ENCODE measurements at places on chromosomes 1 and 21.
A peak's percentile ranks its signal among the peaks of the same experiment; 100 is the strongest.

- DNase-seq: no peak
These were observed 41.0 kb upstream of the USP25 start for GRCh38 chr21:15688809-15689208.

DNA sequence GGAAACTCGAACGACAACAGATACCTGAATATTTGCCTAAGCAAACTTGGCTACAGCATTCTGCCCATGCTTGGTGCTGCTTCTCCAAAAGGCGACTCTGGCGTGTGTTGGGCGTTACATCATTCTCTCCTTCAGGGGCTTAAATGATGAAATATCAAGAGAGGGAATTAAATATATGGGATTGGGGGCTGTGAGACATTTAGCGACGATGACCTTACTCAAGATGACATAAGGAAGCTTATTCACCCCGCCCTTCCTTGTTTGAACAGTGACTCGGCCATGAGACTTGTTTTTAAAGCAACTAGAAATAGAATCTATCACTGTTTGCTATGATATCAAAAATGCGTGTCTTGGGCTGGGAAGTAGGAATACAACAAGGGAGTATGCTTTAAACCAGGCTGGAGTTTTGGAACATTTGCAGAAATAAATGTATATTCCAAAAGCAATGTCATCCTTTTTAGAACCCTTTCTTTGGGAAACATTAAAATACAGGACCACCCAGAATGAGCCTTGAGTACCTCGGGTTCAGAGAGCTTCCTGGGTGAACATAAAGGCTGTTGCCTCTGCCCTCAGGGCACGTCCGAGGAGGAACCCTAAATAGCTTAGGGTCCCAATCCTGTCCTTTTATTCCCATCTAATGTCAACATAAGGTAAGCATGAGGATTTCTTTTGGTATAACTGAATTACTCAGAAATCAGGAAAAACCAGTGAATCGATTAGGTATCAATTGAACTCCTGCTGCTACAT lies 123.3 kb upstream of the SLC45A1 start:
- DNase-seq: peak; percentile 95

DNA sequence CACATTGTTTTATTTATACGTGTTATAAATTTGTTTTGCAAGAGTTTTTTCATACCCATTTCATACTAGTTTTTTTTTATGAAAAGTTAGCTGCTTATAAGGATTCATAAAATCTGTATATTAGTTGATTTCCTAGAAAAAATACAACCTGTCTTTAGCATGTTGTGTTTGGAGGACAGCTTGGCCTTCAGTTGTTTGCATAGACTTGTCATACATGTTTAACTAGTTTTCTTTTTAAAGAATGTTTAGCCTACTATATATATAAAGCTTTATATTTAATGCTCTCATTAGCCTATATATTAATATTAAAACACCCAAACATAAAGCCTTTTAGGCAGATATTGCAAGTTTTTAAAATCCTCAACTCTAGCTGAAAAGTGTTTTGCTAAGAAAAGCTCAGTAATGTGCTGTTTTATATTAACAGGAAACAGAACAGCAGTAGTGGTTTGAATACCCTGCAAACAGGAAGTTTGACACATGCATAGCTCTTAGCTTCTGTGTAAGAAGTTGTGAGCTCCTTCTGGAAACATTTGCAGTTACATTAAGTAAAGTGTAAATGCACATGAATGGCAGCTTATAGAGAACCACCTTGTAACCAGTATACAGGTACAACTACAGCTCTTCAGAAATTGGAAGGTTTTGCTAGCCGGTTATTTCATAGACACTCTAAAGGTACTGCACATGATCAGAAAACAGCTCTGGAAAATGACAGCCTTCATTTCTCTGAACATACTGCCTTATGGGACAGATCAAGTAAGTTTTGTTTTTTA lies at the start of gene PRKACB:
PRKACB (plus strand) TSS at position 476 of the 770 bp plus-strand sequence; CDS start at position 567, 91 bp downstream.
- peak; percentile 51 for DNase-seq

- DNase-seq: no peak
These were observed 11.7 kb downstream of the MPZ start for GRCh38 chr1:161298116-161298515.

DNA sequence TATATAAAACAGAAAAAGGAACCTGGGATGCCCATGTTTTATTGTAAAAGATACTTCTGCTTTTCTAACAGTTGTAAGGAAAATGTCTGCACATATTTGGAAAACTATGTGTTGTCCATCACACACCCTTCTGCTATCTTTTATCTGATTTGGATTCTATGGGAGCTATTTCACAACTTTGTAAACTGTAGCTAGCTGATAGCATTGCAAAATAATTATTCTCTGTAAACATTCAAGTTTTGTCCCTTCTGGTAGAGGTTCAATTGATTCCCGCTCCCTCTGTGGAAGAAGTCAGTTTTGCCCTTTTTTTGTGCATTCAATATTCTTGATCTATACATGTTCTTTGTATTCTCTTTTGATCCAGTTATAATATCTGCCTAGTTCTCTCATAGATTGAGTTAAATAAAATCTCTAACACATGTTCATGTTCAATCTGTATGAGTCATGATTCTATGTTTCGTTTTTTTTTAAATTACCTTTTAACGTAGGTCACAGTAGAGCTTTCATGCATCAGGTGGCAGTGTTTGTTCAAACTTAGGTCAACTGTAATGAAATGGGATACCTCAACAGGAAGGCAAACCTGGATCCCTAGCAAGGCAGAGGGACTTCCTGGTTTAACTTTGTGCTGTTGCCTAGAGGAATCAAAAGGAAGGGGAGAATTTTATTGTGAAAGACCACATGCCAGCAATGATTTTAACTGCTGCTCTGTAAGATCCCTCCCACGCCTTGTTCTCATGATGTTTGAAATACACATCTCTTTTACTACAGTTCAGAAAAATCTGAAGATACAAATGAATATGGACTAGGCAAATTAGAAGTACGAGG lies 26.0 kb upstream of the BCL9 start:
- no peak for DNase-seq

DNA sequence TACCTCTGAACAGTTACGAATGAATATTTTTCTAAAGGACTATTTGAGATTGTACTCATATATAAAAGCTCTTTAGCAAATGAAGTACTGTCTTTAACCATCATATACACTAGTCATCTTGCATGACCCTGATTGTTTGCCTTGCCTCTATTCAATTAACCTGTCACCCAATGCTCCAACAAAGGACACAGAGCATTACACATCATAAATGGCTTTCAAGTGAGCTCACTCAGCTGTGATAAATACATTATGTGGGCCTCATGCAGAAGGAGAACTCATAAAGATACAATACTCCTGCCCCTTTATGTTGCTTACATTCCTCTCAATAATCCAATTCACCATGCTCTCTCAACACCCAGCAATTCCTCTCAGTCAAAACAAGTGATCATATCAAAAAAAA lies 993.0 kb upstream of the PRMT6 start:
- DNase-seq: no peak

- DNase-seq: no peak
These were observed 919 bp upstream of the CELSR2 start for GRCh38 chr1:109248444-109248796.

GRCh38 chr1:193794239-193794638 lies 607.8 kb upstream of the B3GALT2 start:
- DNase-seq: no peak

DNA sequence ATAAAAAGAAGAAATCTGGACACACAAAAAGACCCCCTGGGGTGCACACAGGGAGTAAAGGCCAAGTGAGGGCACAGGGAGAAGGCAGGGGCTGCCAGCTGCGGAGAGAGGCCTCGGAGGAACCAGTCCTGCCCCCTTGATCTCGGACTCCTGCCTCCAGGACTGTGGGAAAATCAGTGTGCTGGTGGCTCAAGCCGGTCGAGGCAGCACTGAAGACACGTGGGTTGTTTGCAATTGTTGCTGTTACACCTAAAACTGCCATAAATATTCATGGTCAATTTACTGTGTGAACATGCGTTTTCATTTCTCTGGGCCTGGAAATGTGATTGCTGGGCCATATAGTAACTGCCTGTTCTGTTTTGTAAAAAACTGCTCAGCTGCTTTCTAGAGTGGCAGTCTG lies 18.5 kb downstream of the IBA57 start:
- DNase-seq: no peak

DNA sequence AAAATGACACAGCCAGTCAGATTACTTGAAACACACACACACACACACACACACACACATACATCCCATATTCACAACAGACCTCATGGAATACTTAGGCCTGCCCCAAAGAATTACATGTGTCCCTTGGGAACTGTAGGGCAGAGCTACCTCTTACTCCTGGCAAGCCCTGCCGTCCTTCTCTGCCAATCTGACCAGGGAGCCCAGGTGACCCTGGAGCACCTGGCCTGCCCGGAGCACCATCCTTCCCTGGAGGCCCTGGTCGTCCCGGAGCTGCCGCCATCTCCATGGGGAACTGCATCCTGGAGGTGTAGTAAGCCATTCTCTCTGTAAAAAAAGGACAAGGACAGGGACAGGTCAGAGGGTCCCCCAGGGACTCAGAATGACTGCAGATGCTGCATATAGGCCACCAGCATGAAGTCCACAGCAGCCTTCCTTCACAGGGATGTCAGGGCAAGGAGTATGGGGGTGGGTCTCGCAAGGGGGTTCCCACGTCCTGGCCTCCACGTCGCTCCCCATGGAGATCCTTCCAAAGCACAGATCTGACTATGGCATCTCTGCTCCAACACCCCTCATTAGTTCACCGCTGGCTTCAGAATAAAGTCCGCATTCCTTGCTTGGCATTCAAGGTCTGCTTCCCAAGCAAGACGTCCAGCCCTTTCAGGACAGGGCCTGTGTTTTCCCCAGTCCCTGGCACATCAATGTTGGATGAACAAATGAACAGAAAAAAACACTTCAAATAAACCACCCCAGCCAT lies 9.2 kb upstream of the PEF1 start:
- no peak for DNase-seq

DNA sequence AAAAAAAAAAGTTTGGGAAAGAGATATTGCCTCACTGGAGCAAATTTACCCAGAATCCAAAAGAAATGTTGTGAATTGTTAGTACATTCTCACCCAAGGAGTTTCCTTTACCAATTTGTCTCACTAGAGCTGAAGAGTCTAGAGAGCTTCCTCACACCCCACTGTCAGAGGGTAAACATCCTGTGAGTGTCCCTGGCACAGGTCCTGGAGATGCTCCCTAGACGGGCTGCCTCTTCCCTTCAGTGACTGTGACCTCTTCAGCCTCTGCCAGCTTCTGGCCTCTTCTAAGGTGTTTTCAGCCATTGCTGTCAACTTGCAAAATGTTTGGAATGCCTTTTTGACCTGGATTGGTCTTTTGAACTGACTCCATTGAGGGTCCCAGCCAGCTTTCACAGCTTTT lies 159.4 kb downstream of the DHRS3 start:
- no peak for DNase-seq

DNA sequence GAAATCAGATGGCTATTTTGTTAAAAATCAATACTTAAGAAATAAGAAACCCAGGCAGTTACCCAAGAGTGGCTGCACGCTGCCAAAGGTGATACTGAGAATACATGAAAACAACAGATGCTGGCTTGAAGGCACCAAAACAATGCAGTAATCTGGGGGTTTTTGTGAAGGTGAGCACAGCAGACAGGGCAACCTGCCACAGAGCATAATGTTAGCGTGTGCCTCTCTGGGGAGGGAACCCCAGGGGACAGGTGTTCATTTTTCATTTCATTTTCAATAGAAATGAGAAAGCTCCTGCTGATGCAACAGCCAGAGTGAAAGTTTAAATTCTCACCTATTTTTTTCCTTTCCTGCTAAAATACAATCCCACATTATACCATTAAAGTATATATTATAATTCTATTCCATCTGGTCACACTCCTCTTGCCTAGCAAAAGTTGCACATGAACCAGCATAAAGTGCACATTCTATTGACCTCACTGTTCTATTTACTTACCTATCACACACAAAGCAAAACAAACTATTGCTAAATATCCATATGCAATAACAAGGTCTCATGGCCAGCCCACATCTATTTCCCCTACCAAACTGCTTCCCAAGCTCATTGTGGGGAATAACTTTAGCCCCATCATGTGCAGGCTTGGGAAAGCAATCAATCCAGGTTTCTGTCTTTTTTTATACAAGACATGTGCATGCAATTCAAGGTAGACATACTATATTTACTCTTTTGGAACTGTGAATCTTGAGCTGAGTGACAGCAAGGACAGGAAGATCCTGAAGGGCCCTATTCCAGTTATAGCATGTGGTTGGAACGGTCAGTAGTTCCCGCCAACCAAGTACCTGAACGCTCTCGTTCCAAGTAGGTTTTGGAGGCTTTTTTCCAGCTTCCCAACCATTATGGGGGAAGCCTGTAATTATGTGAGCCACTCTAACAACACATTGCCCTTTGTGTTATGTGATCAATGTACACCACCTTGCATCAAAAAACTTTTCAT lies 173.6 kb downstream of the RERE start:
- DNase-seq: no peak

DNA sequence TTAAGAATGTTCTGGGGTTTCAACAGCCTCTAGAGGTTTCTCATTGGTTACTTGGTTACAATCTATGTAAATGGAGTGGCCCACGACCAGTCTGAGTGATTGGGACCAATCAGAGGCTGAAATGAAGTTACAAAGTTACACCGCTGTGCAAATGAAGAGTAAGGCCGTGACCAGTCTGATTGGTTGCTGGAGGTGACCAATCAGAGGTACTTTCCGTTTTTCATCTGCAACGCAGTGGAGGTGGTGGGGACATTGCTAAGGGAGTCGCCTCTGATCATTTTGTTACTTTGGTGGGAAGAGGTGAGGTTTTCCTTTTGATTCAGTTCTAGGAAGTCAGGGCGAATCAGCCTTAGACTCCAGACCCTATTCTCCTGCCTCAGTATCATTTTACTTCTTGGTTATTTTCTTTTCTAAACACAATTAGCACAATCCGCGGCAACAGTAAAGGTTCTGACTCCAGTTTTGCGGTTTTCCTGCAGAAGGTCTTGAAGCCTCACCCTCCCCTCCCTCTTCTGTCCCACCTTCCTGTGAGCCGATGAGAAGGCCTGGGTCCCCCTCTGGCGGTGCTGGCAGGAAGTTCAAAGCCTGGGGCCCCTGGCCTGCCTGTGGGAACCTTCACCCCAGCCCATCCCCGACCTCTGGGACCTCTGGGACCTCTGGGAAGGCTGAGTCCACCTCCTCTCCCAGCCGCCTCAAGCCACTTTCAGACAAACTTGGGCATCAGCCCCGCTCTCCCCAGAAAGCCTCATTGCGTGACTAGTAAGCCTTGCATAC lies 38.7 kb upstream of the TTC34 start:
- DNase-seq: no peak

GRCh38 chr1:179953974-179954492 lies 577 bp upstream of the CEP350 start:
- no peak for DNase-seq

GRCh38 chr1:17789926-17790325 lies 34.8 kb downstream of the ACTL8 start:
- DNase-seq: no peak

- no peak for DNase-seq
These were observed 641.0 kb downstream of the PLPP3 start for GRCh38 chr1:55938376-55938850.

DNA sequence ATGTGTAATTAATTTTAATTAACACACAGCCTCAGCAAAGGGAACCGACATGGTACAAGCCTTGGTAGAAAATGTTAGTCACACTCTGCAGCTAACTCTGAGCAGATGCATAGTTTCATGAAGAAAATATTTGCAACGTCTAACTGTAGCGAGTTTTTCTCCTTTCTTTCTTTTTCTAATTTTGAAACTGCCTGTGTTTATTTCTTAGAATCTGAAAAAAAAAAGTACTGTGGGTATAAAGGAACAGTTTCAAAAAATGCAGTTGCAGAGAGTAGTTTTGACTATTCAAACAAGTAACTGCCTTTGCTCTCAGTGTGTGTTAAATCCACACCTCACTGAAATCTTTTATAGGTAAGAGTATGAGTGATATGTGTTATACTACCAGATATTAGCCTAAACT lies 149.9 kb upstream of the C1orf105 start:
- DNase-seq: no peak

Measured in Panc1 (cell line).